ENCODE measurements at places on chromosomes 16 and 17.

DNA sequence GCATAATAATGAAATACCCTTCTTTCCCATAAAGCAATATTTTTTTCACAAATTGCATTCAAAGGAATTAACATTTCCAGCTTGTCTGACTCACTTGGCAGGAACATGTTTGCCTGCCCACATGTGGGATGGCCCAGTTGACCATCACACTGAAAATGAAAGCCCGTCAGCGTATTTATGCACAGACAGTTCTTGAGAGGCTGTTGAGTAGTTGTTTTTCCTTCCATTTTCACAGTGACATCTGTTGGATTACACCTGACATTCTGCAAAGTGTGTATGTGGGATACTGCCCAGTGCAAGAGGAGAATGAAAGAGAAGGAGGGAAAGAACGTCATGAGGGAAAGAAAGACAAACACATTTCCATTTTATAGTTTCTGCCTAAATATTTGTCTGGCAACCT, 29.7 kb downstream of the HS3ST4 start:
- no peak for DNase-seq

DNA sequence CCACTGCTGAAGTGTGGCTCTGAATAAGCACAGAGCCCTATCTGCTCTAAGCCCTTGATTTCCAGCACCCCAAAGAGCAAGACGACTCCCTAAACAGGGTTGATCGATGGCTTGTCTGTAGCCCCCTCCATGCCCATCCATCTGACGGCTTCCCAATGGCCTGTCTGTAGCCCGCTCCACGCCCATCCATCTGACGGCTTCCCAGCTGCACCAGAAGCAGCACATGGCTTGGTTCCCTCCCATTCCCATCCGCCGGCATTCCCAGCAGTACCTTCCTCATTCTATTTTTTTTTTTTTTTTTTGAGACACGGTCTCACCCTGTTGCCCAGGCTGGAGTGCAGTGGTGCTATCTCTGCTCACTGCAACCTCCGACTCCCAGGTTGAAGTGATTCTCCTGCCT, 64.5 kb downstream of the RBFOX3 start:
- DNase-seq = no peak

DNA sequence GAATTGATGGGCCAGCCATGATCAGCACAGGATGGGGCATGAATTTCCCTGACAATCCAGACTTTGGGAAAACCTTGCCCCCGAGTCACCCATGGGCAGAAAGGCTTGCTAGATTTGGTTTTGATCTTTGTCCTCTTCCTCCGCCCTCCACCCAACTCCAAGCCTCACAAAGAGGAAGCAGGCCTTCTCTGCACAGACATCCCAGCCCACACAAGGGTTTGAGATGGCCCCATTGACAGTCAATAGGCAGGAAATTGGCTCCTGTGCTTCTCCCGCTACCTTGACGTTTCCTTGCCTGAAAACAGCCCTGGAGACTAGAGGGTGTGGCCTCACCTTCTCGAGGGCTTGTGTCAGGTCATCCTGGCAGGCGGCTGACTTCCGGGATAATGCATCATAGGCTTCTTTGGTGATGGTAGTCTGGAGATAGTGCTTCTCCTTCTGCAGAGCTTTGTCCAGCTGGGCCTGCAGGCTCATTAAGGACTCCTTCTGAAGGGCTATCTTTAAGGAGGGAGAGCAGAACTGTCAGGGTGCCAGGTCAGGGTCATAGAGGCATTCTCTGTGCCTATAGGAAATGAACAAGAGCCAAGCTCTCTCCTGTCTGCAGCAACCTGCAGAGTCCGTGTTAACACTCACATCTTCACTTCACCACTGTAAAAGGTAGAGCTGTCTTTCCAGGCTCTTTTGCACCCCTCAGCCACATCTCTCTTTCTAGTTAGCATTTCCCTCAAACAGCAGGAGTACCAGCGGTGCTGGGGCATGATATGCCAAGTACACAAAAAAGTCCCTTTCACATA, 32.2 kb downstream of the DHX38 start:
- DNase-seq = no peak

DNA sequence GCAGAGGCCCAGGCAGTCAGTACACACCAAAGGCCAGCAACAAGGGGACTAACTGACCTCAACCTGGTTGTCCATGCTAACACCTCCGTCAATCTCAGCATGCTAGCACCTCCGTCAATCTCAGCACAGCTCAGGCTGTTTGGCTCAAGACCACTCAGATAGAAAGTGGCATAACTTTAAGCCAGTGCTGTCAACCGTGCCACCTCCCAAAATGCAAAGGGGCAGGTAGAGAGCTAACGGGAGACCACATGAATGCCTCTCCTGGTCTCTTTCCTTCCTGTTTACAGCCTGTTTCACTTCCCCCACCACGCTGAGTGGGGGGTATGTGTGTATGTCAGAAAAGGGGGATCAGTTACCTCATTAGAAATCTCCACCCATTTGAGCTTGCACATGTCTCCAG, 3.3 kb downstream of the UBTF start:
- no peak for DNase-seq

DNA sequence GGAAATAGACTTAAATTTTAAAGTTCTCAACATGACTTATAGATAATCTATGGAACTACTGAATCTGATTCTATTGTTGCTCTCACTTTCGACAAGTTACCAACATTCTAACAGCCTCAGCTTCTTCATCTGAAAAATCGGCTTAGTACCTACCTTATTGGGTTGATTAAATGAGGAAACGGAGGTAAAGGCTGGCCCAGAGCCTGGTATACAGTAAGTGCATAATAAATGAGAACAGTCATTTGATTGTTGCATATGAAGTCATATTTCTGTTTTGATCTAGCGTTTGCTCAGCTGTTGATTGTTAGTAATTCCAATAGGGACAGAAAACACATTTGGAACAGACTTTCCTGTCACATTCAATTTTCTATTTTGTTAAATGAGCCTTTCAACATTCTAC, 4.6 kb downstream of the VPS35L start:
- DNase-seq = no peak

DNA sequence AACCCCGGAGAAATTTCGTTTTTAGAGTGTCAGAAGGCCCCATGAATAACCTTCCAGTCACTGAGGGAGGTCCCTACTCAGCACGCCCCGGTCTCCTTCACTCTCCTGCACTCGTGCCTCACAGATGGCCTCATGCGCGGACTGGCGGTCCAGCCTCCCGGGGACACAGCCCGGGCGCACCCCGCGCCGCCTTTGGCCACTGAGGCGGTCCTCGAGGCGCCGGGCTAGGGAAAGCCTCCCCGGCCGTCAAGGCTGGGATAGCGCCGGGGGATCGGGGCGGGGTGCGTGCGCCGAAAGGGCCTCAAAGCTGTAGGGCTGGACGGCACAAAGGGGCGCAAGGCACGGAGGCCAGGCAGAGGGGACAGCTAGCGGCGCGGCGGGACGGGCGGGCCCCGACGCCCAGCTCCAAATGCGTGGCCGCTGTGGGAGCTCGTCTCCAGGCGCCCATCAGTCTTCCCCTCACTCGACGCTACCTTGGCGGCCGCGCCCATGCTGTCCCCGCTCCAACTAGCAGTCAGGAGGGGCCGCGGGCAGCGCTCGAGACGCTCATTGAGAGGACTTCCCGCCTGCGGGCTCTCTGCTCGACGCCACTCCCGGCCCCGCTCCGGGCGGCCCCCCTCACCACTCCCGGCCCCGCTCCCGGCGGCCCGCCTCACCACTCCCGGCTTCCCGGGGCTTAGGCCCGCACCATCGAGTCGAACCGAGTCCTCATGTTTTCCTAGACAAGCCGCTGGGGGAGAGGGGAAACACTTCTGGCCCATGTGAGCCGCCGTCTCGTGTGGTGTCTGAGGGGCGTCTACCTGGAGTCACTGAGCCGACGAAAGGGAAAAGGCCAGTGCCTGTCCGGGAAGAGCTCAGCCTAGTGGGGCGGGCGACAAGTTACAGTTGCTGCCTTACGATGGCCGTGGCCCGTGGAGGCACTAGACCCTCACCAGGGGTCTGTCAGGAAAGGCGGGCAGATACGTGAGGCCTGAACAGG, at the start of gene USP6:
TSS of gene USP6 (plus strand) at position 360 of the 979 bp plus-strand sequence. CDS start 14,336 bp downstream, outside the sequence.
- DNase-seq = no peak

DNA sequence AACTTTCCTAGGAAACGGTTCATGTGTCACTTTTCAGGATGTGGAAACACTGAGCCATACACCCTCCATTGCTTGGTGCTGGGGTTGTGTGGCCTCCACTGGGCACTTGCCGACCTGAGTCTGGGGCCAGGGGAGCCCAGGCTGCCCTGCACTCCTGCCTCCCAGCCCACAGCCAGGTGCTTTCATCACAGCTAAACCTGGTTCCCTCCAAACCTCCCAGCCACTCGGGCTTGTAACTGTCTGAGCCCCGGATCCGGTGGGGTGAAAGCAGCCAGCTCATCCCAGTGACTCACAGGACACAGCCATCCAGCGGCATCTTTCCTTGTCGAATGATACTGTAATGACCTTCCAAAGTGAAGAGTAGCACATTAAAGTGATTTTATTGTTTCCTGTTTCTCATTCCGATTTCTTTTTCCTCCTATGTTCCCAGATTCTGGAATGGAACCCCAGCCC, 19.8 kb downstream of the CARHSP1 start:
- DNase-seq = peak; percentile 81

DNA sequence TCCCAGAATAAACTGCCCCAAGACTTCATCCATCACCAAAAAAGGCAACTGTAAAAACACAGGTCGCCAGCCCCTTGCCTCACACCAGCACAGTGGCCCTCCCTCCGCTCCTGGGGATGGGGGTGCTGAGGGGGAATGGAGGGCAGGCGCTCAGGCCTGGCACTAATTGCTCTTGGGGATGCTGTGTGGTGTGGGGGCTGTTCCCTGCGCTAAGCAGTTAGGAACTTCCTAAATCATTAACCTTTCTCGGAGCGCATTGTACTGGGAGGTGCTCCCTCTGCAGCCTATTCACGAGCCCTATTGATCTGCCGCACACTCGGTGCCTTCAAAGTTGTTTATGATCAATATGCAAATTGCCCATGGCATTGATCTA, 199.9 kb downstream of the ZFHX3 start:
- DNase-seq = no peak

- peak; percentile 85 for DNase-seq
These were observed 678 bp downstream of the CDR2L start for GRCh38 chr17:74987909-74988711.

DNA sequence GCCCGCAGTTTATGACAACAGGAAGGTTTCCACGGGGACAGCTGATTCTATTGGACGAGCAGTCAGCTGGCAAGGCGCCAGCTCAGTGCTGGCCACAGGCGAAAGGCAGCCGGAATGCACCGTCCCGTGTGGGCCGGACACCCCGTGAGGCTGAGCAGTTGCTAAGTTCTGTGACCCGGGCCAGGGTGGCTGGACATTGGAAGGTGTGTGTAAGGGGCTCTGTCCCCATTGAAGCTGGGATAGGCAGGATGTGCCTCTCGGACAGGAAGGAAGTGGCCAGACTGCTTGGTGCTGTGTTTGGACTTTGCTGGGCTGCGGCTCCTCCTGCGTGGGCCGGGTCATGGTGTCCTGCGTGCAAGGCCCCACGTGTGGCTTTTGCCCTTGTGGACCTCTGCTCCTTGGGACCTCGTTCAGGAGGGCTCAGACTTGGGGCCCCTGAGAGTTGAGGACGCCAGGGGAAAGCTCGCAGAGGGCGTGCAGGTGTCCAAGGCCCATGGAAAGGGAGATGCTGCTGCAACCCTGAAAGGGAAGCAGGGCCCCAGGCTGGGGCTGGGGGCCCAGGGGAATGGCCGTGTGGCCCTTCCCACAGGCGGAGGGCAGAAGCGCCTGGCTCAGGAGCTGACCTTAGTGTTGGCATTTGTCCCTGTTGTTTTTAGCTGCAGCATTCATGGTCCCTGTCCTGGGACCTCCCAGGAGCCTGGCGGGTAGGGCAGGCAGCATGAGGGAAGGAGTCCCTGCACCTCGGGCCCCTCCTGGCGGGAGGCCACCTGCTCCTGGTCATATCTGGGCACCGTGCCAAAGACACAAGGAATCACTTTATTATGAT, 10.0 kb downstream of the BAIAP2 start:
- no peak for DNase-seq

DNA sequence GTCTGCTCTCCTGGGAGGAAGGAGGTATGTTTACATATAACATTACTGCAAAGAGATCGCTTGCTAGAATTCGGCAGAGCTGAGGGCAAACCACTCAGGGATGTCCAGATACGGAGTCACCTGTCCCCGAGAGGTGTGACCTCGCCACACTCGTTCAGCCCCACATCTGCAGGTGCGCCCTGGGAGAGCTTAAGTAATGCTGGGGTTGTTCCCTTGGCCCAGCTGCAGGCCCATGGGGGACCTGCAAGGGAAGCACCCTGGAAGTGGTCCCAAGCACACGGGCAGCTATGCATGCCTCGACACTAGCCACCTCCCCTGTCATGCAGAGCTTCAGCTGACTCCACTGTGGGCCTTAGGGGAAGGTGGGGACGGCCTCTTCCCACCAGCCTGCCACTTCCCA, 22.2 kb downstream of the USP22 start:
- no peak for DNase-seq

DNA sequence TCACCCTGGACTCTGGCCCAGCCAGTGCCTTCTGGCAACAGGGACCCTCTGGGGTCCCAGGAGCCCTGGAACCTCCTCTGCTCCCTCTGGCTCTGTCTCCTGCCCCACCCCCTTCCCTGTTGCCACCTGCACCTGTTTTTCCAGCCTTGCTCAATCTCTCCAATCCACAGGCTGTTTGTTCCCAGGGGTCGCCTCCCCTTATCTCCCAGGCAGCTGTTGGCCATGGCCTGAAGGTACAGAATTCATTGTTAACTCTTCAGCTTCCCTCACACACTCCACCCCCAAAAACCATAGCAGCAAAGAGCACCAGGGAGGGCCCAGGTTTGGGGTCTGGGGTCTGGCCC, 39.3 kb upstream of the TOB1 start:
- DNase-seq = no peak

Measured in fibroblast of skin of abdomen (primary cell).